Activated CD4-positive, alpha-beta memory T cell treated with anti-CD3 and anti-CD28 coated beads, Interleukin-2, amount 10 ng/mL, durations not matched to agents 7 days and 5 days (primary cell): ENCODE measurements at places on chromosomes 2 and 18.

DNA sequence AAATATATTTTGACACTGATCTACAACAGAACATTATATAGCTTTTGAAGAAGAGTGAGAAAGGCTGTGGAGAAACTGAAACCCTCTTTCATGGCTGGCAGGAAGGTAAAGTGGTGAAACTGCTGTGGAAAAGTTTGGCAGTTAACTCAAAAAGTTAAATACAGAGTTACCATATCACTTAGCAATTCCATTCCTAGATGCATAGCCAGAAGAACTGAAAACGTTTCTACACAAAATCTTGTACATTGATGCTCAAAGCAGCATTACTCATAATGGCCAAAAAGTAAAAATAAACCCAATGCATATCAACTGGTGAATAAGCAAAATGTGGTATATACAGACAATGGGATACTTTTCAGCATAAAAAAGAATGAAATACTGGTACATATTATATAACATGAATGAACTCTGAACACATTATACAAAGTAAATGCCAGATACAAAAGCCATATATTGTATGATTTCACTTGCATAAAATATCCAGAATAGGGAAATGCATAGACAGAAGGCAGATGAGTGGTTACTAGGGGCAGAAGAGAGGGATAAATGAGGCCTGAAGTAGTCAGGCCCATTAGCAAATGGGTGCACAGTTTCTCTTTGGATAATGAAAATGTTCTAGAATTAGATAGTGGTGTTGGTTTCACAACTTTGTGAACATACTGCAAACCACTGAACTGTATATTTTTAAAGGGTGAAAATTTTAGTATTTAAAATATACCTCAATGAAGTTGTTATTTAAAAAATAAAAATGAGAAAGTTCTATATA lies 114.3 kb downstream of the DYM start:
- DNase-seq = no peak

GRCh38 chr18:13580351-13580750 lies 146.0 kb downstream of the FAM210A start:
- no peak for DNase-seq

DNA sequence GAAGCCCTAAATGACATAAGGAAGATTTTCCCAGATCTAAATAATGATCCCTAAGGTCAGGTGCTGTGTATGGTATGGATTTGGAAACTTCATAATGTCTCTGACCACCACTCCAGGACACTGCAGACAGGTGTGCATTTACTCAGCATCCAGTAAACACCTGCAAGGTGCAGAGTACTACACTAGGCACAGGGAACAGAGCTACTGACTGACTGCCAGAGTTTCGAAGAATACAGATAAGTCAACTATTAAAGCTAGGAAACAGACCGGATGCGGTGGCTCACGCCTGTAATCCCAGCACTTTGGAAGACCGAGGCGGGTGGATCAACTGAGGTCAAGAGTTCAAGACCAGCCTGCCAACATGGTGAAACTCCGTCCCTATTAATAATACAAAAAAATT lies 65.0 kb downstream of the ATP8B1 start:
- DNase-seq = no peak

DNA sequence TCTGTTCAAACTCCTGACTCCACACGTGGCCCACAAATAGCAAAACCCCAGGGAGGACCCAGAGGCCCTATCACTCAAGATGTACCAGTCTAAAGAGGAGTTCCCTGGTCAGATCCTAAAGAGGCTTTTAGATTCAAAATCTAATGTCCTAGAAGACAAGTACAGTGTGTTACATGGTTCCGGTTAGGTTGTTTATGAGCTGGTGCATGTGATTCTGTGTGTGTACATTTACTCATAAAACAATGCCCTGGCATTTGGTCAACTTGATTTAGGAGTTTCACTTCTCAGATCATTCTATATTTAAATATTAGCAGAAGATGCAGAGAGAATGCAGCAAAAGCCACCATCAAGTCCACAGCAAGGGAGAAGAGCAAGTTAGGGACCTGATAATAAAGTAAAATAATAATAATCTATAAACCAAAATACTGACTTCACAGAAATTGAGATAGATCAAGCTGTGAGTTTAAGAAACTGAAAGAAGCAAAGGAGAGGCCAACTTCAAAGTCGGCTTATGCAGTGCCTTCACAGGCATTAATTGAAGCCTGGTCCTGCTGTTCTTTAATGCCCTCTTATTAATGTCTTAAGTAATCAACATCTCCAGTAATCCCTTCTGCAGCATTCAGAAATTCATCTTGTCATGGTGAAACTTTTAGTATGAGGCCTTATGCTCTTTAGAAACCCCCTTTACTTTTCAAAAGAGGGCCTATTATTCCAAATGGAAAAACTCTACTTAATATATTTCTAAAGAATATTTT lies 4.2 kb upstream of the AP1S3 start:
- DNase-seq = no peak

DNA sequence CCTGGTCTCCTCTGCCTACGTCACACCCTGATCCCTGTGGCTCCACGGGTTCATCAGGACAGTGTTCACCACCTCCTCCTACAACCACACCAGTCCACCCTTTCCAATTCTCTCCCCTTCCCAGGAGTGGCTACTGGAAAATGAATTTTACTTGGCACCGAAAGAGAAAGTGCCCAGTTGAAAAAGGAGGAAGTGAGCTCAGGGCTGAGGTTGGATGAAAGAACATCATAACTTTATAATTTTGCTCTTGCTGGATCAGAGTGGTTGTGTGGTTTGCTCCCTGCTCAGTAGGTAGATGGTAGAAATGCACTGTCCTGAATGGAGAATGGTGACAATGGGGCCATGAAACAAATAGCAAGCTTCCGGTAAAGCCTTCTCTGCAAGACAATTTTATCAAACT lies 140.3 kb upstream of the DDX18 start:
- DNase-seq = no peak

- DNase-seq = no peak
Observed at GRCh38 chr18:433960-434359, 66.5 kb downstream of the COLEC12 start.

DNA sequence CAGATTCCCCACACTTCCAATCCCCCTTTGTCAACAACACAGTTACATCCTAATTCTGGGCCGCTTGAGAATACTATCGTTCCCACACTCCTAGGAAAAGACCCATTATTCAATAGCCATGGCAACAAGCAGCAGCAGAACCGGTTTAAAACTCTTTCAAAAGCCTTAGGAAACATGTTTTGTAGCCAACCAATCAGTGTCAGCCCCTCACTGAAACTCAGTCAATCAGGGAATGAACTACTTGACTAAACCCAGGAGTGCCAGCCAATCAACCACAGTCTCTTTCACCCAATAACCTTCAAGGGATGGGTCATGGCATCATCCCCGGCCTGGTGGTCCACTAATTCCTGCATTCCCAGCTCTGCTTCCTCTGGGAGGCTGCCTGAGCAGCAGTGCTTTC lies 204.8 kb upstream of the HS6ST1 start:
- DNase-seq = no peak

DNA sequence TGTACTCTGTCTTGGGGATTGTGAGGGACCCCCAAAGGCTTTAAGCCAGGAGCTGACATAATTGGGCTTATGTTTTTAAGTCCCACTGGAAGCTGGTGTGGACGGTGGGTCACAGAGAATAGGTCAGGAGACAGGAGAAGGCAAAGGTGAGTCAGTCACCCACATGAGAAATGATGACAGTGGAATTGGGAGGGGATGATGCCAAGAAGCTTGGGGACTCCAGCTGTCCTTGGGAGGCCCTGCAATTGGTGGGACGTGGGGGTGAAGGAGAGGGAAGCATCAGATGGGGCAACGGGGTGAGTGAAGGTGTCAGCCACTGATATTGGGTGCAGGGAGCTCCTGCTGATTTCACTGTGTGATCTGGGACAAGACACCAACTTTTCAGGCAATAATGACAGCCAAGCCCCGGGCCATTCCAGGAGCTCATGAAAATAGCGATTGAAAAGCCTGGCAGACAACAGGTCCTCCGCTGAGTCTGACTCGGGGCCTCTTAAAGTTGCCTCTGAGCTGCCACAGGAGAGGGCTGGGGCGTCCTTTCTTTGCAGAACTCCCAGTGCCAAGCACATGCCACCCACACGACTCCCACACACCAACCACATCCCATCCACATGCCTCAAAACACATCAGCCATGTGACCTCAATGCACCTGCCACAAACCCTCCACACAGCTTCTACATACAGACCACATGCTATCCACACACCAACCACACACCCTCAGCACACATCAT lies 13.4 kb downstream of the TNS1 start:
- no peak for DNase-seq

- DNase-seq = no peak
Observed at GRCh38 chr2:75053484-75054112, 95.2 kb downstream of the POLE4 start.

DNA sequence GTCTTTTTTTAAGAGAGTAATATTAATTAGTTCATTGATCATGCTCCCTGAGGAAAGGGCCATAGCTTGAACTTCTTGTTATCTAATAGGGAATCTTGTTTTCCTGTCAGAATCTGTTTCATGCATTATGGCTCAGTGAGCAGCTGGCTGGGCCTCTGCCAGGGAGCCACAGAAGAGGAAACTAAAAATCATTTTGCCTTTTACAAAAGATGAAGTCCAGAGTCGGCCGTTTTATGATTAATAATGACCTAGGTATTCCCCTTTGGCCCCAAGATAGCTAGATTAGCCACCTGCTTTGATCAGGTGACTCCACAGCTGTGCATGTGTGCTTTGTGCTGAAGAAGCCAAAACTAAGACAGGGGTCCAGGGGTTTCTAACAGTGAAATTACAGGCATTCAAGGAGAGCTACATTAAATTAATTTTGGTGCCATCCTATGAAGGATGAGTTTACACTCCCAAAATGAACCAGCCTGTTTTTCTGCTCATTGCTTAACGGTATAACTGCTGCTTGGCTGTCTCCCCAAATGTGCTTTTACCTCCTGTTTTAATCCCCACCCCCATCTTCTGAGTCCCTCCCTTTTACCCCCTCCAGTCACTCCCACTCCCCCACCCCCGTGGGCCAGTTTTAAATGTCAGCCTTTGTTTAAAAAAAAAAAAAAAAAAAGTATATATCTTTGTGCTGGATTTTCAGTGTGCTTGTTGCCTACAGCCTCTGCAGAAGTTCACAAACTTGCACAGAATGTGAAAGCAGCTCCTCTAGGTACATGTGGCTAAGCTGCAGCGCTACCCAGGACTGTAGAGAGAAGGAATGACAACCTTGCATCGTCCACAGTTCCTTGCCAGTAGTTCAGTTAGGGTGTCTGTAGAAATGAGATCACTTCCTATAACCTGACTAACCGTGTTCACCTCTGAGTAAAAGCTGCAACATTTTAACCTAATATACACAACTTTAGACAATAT lies 93.1 kb downstream of the CABLES1 start:
- peak; percentile 40 for DNase-seq

DNA sequence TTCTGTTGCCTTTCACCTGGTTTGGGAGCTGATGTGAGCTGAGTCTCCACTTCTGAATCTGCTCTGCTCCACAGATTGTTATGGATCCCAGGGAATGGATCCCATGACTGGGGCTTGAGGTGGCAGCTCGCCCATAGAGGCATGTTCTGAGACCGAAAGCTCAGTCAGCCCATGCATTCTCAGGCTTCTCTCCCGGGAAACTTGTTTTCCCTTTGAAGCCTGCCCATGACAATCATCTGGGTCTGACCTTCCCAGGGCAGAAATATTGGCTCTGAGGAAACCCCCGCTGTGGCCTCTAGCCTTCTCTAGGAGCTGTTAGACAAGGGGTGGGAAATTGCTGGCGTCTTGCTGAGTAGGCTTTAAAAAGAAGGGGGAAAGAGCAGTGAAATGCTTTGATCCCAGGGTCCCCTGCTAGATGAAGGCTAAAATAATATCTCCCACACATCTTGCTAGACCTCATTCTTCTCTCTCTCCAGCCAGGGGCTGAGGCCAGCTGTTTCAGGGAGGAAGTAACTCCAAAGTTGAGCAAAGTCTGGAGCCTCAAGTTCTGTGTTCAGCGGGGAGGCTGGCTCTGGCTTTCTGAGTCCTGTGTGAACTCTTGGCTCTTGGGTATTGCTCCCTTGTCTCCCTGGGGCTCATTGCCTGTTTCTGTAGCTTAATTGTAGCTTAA lies 2.0 kb downstream of the VAMP8 start:
- DNase-seq = no peak

DNA sequence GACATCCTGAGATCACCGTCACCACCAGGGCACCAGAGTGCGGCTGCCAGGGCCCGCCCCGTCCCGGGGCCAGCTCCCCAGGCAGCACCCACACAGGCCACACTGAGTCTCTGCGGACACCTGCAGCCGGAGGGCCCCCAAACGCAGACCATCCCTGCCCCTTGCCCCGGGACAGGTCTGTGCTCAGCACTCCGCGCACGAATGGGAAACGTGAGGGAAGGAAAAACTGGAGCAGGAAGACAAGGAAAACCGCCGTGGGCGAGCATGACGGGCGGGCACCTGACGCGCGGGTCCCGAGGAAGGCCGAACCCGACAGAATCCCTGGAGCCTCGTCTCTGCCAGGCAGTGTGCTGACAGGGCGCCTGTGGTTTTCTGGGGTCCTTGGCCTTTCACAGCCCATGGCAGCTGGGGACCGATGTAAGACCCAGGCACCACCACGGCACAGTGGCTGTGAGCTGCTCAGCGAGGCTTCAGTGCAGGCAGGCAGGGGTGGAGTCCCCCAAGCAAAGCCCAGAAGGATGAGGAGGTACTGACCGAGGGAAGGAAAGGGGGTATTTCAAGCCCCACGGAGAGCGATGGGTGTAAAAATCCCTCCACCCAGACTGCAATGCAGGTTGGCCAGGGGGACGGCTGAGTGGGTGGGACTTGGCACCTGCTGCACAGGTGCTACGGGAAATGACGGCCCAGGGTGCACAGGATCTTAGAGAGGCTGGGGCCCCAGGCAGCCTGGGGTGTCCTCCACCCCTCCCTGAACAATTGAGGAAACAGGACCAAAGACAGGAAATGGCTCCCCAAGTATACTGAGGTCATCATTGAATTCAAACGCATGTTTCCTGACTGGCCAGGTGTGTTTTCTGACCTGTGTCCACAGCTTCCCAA lies 59.0 kb downstream of the PXDN start:
- DNase-seq = no peak

GRCh38 chr18:46289931-46290330 lies 185.7 kb downstream of the HAUS1 start:
- DNase-seq = no peak

DNA sequence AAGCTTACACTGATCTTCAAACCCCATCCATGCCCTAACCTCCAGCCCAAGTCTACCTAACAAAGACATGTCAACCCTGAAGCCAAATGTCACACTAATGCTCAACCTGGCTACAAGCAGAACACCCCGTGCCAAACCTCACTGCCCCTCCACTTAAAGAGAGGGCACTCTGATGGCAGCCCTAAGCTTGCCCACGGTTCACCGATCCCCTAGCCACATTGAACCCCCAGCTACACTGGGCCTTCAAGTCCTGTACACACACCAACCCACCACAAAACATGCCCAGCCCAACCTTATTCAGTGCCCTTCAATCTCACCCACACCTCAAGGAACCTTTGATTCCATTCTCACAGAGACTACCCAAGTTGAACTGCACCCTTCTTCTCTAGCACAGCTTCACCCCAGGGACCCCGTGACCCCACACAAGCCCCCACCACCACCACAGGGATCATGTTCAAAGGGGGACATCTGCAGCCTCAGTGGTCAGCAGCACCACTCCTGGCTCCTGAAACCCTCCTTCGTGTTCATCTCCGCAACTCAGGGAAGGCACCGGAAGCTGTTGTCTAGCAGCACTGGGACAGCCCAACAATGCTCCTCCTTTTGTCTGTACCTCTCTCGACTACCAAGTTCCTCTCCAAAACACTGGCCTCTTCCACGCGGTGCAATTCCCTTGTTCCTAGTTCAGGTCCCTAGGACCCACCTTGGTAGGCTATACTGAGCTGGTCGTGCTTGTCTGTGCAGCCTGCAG lies 218.8 kb downstream of the CYP26B1 start:
- DNase-seq = peak; percentile 6
